ENCODE measurements at places on chromosomes 7 and 10.

- DNase-seq, result peak; percentile 46
These were observed 4.4 kb downstream of the BAG3 start for GRCh38 chr10:119655566-119656001.

DNA sequence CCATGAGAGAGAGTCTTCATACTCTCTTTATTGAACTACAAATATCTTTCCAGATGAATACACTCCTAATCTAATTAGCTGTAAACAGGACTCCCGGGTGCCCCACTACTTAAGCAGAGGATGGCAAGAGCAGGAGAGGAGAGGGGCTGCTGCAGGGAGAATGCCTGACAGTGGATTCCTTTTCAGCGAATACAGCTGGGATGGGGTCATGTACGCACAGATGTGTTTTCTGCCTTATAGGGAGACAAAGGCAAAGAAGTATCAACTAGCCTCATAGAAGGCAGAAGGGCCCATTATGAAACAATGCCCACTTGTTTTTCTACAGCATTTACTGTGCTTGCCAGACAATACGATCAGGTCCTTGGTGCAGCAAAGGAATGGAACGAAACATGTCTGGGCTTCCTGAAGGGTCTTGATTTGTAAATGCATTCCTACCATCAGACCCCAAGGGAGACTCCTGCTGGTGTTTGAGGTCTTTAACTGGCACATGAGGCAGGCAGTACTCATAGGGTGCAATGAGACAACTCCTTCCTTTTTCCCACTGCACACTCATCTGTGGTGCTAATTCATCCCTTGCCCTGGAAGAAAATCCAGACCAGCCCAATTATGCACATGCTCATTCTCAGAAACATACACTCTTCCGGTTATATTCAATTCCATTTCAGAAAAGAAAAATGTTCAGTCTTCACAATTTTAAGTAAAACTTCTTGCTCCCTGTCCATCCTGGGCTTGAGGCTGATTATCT lies 117.1 kb downstream of the AOAH start:
- DNase-seq, result no peak

- no peak for DNase-seq
These were observed 169.6 kb downstream of the ZNF365 start for GRCh38 chr10:62543571-62544355.

DNA sequence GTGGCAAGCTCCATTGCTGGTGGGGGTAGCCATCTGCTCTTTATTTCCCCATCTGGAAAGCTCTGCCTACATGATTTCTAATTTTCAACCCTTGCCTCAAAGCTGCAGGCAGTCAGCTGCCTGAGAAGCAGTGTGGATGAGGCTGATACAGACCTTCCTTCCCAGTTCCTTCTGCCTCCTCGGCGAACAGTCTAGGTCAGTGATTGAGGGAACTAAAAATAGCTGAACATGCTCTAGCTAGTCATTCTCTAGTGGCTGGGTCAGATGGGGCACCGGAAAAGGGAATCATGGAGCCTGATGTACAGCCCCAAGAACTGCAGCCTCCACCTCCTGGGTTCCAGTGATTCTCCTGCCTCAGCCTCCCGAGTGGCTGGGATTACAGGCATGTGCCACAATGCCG lies 48.7 kb downstream of the NAMPT start:
- no peak for DNase-seq

GRCh38 chr7:141941075-141941474 lies 5.7 kb downstream of the CLEC5A start:
- DNase-seq, result no peak

DNA sequence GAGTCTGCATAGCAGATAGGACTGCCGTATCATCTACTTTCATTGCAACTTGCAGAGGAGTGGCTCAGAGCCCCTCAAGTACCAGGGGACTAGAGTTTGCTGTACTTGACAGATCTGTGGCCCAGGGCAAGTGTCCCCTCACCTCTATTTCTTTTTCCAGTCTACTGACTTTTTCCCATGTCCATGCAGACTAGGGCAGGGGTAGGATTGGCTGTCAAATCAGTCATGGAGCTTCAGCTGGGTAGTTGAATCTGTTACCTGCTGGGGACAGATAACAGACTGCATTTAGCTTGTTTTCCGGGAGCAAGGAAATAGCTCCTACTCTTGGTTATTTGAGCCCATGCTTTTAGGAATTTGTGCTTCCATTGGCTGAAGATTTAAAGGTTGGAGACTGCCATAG lies 121.0 kb upstream of the CDK13 start:
- no peak for DNase-seq

DNA sequence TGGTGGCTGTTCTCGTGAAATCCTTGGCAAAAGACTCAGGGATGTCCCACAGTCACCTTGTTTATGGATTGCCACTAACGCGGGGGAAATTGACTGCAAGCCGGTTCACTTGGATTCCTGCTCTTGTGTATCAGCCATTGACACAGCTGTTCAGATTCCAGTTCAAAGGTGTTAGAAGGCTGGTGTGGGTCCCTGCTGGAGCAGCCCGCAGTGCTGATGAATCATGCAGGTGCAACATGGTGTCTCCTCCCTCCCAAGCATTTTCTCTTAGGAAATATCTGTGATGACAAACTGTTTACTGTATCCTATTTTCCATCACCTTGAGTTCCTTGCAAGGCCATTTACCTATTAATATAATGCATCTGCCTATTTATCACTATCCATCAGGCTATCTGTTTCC lies 170.1 kb downstream of the GATA3 start:
- DNase-seq, result no peak

DNA sequence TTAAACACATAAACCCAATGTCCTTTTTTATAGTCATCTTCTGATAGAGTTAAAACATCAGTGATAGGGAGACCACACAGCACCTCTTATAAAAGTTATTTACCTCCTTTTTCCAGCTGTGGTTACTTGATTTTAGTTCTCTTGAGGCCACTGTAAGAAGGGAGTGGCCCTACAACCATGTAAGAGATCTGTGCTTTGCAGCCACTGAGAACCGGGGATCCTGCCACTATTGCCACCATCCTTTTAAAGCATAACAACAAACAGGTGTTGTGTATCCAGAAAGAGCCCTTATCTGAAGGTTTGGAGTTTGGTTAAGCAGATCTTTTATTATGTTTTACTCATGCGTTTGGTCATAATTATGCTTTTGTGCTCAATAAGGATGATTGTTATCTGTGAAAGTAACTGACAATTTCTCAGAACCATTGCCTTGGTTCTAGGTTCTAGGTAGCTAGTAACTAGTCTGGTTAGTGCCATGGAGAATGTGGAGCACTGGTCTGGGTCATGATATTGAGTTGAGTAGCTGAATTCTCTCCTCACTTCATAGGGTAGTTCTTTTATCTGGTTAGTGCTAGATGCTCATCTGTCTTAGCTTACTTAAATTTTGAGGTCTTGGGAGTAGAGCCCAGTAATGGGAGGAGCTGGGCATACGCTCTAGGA lies 56.5 kb downstream of the ST7 start:
- DNase-seq, result no peak

DNA sequence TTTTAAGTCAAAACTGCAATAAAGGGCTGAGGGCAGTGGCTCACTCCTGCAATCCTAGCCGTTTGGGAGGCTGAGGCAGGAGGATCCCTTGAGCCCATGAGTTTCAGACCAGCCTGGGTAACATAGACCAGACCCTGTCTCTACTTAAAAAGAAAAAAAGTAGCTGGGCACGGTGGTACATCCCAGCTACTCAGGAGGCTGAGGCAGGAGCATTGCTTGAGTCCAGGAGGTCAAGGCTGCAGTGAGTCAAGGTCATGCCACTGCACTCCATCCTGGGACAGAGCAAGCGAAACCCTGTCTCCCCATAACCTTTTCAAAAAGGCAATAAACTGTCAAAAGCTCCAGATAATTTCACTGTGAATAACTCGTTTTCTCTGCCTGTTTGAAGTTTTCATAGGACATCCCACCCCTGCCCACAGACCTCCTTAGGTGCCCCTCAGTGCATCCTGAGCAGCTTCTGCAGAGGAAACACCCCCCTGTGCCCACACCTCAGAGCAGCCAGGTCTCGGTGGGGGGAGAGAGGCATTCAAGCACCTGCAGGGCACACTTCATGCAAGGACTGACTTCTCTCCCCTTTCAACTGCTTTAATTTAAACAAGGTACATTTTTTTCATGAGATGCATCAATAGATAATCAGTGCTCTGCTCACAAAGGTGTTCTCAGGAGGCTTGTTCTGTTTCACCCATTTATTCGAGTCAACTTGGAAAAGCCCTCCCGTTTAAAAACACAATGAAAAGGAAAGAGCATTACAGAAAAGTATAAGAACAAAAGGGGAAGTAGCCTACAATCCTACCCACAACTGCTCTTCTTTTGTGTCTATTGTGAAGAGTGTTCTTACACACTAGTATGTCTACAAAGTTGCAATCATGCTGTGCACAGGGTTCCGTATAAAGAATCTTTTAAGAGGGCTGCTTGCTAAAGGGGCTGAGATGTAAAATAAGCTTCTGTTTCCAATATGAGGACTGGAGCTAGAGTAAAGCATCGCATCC lies 104.9 kb downstream of the KMT2E start:
- no peak for DNase-seq

Measured in CD4-positive, alpha-beta T cell treated with Interleukin-4 for 1 hour (primary cell).